ENCODE measurements at places on chromosomes 11 and 22.

DNA sequence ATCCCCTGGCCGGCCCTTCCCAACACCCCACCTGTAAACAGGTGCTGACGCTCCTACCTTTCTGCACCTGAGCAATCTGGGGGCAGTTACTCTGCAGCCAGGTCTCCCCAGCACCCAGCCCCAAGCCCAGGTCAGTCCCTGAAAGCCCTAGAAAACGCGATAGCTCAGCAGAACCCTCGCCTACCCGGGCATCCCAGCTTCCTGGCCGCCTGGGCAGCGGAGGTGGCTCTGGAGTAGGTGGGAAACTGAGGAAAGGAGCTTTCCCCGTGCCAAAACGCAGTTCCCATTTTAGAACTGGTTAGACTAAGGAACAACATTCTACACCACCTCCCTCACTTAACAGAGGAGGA is 445 bp downstream of the SYTL2 start:
- no peak for DNase-seq

- no peak for DNase-seq
Observed at GRCh38 chr11:125091247-125091876, 20.1 kb downstream of the TMEM218 start.

DNA sequence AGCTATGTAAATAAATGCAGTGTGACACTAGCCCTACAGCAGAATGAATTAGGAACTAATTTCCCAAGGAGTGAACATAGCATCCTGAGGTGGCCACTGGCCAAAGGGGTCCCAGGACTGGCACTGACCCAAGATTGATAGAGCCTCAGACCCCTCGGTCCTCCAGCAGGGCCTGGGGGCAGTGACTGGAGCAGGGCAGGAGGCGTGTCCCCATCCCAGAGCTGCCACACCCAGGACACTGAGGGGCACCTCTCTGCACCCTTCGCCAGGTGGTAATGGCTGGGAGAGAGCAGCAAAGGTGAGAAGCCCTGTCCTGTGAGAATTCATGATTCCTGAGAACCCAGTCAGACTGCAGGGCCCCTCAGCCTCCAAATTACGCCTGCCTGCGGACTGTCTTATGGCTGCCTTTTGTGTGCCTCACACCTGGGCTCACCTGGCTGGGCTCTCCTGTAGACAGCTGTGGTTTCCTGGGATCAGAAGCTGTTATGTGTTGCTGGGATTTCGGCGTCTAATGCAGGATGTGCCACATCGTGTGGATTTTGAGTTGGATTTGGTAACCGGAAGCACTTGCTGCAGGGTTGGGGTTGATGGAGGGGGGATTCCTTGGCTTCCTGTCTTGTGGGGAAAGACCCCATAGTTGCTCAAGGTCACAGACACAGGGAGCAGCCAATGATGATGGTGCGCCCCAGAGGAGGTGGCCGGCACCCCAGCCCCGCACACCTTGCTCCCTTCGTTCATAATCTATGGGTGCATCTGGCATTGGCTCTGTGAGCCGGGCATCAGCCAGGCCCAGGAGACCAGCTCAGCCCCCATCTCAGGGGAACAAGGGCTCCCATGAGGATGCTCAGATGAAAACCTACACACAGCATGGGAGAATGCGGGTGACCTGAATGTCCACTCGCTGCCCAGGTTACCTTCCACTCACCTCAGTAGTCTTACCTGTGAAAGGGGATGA is 582.9 kb downstream of the BRD1 start:
- no peak for DNase-seq

DNA sequence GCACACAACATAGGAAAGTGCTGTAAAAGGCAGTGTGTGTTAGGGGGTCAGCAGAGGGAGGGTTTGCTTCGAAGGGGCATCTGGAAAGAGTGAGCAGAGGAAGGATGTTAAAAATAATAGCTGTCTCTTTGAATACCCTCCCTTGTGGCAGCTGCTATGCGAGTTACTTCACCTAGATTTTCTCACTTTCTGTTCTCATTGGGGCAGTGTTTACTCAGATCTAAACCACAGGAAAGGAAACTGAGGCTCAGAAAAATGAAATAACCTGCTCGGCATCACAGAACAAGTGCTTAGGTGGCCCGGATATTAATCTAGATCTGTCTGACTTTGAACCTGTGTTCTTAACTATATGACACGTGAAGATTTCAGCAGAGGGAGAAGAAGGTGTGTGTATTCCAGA is 125.3 kb downstream of the C11orf91 start:
- DNase-seq, result no peak

DNA sequence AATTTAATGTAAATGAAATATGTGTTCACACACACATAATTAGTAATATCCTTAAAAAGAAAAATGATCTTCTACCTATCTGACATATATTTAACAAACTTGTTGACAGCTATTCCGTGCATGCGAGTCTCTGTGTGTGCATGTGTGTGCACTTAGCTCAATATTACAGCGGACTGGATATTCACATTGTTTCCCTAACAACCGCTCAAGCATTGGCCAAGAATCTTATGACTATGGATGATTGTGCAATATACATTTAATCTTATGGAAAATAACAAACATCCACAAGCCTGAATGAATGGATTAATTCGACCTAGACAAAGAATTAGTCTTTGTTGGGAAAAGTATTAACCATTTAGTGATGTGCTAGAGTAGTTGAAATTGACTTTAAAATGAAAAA is 1078.6 kb downstream of the LRRC4C start:
- DNase-seq, result no peak

GRCh38 chr11:24233041-24233440 is 263.8 kb upstream of the LUZP2 start:
- no peak for DNase-seq

GRCh38 chr22:48712558-48713271 is 1115.0 kb downstream of the BRD1 start:
- DNase-seq, result no peak

- DNase-seq, result no peak
Observed at GRCh38 chr22:36327922-36328551, 59.7 kb downstream of the MYH9 start.

GRCh38 chr11:75262961-75263852 is 22.6 kb downstream of the TPBGL start:
- DNase-seq, result no peak
